H9 (cell line): ENCODE measurements at places on chromosomes 2 and 18. TPM values are rescaled to one million over a fixed set of nuclear protein-coding genes. Genes with fewer than 3 reads are reported as not detected.
A peak's percentile ranks its signal among the peaks of the same experiment; 100 is the strongest.

The BMP10 gene
- total RNA-seq: not detected in 2 replicates

The RUFY4 gene
- 0.44 and 0.66 TPM in 2 replicates for total RNA-seq

The TMEM18 gene
- total RNA-seq: 28.3 and 30.7 TPM in 2 replicates

DNA sequence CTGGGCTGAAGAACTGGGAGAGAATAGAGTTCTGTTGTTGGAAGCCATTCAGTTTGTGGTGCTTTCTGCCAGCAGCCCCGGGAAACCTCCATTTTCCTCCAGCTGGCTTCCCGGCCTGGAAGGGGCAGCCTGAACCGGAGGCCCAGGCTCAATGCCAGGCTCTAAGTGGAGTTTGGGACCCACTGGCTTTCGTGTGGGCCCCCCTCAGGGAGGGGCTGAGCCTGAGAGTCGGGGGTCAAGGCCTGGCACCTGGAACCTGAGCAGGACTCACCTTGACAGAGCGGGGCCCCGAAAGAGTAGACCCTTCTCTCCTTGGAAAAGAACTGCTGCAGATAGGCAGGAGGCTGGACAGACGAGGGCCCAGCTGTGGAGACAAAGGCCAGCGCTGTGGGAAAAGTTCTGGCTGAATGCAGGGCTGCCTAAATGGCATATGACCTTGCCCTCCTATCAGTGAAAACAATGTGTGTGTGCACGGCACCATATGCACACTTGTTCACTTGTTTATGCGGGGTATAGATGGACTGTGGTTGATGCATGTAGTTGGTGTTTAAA lies 34.8 kb upstream of the ASB18 start:
- no peaks in the 10 kb centered on the region for H3K27me3 ChIP-seq
- no peak overlapping the region for H3K4me3 ChIP-seq
- H3K27ac ChIP-seq: no peak overlapping the region
- no peak for DNase-seq
- no peaks in the 10 kb centered on the region for H3K4me1 ChIP-seq

- no peak overlapping the region for H3K27ac ChIP-seq
- H3K27me3 ChIP-seq: no peaks in the 10 kb centered on the region
- no peaks in the 10 kb centered on the region for H3K4me1 ChIP-seq
- H3K36me3 ChIP-seq: no peaks in the 10 kb centered on the region
These were observed 177.1 kb downstream of the RNF144A start for GRCh38 chr2:7094231-7094741.

GRCh38 chr2:148451046-148451445 lies 193.5 kb upstream of the EPC2 start:
- H3K27me3 ChIP-seq: no peaks in the 10 kb centered on the region
- DNase-seq: no peak
- H3K36me3 ChIP-seq: no peaks in the 10 kb centered on the region
- no peak overlapping the region for H3K4me3 ChIP-seq
- H3K4me1 ChIP-seq: no peaks in the 10 kb centered on the region; the same call in 1 of the 2 replicates

- H3K36me3 ChIP-seq: no peaks in the 10 kb centered on the region
- peak; percentile 54 for DNase-seq
- no peaks in the 10 kb centered on the region for H3K27me3 ChIP-seq
- peaks cover 8% of the 10 kb centered on the region for H3K4me1 ChIP-seq
- H3K27ac ChIP-seq: no peak within 1 kb of the TSS
These were observed at the start of gene GYPC for GRCh38 chr2:126655500-126656430. Gene GYPC, plus strand, starts transcription at chr2:126656158. Its CDS starts 106 bp downstream, at chr2:126656264.

DNA sequence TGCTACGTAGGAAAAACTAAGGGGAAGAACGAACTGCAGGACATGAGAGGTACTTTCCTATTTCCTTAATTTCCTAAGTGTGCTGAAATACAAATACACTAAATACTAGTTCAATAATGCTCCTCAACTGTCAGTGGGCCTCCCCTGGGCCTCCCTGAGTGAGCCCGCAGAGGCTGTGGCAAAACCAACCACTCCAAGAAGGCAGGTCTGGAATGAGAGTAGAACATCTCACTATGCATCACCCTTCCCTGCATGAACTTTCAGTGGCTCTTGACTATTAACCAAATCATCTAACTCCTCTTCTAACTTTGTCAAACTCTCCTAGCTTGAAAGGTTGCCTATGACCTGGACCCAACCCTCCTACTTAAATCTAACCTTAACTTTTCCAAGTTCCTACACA lies 84.6 kb downstream of the THADA start:
- H3K4me1 ChIP-seq: no peaks in the 10 kb centered on the region
- H3K36me3 ChIP-seq: peaks cover 2% of the 10 kb centered on the region; the same call in 2 of the 3 replicates
- H3K4me3 ChIP-seq: no peak overlapping the region
- no peaks in the 10 kb centered on the region for H3K27me3 ChIP-seq

DNA sequence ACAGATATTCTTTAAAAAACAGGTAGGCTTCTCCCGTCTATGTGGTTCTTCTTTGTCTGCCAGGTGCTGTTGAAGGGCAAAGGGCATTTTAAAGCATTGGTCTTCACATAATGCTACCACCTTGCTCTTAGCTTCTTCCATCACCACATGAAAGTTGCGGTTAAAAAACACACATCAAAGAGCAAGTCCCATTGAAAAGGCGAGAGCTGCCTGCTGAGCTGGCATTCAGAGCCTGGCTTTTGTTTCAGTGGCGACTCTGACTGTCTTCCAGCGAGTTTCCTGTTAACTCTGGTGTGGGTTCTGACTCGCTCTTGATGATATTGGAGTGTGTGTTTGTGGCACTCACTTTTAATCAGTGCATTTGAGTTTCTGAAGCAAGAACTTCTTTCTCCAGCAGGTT lies 624.9 kb upstream of the FANCL start:
- no peaks in the 10 kb centered on the region for H3K36me3 ChIP-seq
- peak; percentile 82 for DNase-seq
- H3K4me1 ChIP-seq: peaks cover 12% of the 10 kb centered on the region; the same call in 1 of the 2 replicates
- no peaks in the 10 kb centered on the region for H3K27me3 ChIP-seq
